ENCODE measurements at places on chromosomes 3 and 15. TPM values are rescaled to one million over a fixed set of nuclear protein-coding genes. Genes with fewer than 3 reads are reported as not detected.
A peak's percentile ranks its signal among the peaks of the same experiment; 100 is the strongest.

The BTLA gene
- not detected for total RNA-seq

DNA sequence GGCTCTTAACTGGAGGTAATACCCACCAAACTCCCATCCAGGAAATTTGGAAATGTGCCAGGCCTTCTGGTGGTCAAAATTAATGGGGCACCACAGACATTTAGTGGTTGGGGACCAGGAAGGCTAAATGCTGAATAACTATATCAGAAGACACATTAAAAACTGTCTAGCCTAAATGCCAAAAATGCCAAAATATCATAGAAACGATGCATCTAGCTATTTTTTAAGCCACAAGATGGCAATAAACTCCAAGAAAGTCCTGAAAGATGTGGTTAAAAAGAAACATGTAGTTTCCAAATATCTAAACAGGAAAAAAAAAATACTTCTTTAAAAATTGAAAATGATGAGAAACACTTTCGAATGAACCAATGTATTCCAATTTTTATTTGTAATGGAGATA, 19.9 kb downstream of the CCDC14 start:
- H3K27ac ChIP-seq = no peak overlapping the region
- H3K4me1 ChIP-seq = no peaks in the 10 kb centered on the region
- H3K4me3 ChIP-seq = no peak overlapping the region
- DNase-seq = no peak

- H3K4me1 ChIP-seq = peaks cover 10% of the 10 kb centered on the region
- no peak overlapping the region for H3K4me3 ChIP-seq
- peaks cover 36% of the 10 kb centered on the region for H3K36me3 ChIP-seq
- H3K27ac ChIP-seq = no peak overlapping the region
- DNase-seq = no peak
These were observed 17.7 kb downstream of the FEM1B start for GRCh38 chr15:68295014-68295805.

- H3K36me3 ChIP-seq = no peaks in the 10 kb centered on the region
- H3K27me3 ChIP-seq = no peaks in the 10 kb centered on the region
- H3K27ac ChIP-seq = peak overlapping the region; percentile 92
- peaks cover 42% of the 10 kb centered on the region for H3K4me1 ChIP-seq
These were observed 494.7 kb upstream of the NECTIN3 start for GRCh38 chr3:110576960-110577359.

- no peak for DNase-seq
- no peaks in the 10 kb centered on the region for H3K4me1 ChIP-seq
- no peak overlapping the region for H3K27ac ChIP-seq
These were observed 41.4 kb downstream of the ATP8B4 start for GRCh38 chr15:50077651-50078050.

The SLMAP gene
- 36.0 TPM for total RNA-seq

- H3K36me3 ChIP-seq = peaks cover 22% of the 10 kb centered on the region
- H3K27me3 ChIP-seq = no peaks in the 10 kb centered on the region
- no peak overlapping the region for H3K4me3 ChIP-seq
- H3K27ac ChIP-seq = no peak overlapping the region
- peaks cover 20% of the 10 kb centered on the region for H3K4me1 ChIP-seq
These were observed 373.1 kb upstream of the TPRG1 start for GRCh38 chr3:188798556-188799145.

DNA sequence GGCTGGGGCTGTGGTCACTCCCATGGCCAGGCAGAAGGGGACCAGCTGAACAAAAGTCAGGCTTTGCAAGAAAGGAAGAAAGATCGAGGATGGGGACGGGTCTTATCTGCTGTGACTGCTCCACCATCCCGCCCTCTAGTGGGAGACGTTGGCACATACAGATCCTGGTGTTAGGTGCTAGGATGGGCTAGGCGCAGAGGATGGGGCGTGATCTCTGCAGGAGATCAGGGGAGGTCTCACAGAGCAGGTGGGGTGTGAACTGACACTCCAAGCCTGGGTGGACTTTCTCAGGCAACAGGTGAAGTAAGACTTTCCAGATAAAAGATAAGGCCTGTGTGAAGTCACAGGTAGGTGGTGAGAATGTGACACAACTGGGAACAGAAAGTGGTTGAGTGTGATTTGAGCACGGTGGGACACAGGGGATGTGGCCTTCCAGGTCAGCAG, 141.9 kb upstream of the SMAD3 start:
- peak; percentile 40 for DNase-seq
- no peaks in the 10 kb centered on the region for H3K27me3 ChIP-seq
- H3K27ac ChIP-seq = no peak overlapping the region

DNA sequence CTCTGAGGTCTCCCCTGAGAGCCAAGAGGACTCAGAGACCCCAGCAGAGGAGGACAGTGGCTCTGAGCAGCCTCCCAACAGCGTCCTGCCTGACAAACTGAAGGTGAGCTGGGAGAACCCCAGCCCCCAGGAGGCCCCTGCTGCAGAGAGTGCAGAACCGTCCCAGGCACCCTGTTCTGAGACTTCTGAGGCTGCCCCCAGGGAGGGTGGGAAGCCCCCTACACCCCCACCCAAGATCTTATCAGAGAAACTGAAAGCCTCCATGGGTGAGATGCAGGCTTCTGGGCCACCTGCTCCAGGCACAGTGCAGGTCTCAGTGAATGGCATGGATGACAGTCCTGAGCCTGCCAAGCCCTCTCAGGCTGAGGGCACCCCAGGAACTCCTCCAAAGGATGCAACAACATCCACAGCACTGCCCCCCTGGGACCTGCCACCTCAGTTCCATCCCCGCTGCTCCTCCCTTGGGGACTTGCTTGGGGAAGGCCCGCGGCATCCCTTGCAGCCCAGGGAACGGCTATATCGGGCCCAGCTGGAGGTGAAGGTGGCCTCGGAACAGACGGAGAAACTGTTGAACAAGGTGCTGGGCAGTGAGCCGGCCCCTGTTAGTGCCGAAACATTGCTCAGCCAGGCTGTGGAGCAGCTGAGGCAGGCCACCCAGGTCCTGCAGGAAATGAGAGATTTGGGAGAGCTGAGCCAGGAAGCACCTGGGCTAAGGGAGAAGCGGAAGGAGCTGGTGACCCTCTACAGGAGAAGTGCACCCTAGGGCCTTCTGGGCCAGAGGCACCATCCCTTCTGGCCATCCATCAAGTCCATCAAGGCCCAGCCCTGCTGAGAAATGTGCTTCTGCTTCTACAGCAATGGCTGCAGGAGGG, 23.6 kb downstream of the PLEKHO2 start:
- DNase-seq = no peak
- H3K27ac ChIP-seq = peak overlapping the region; percentile 48
- no peaks in the 10 kb centered on the region for H3K27me3 ChIP-seq
- H3K4me1 ChIP-seq = peaks cover 42% of the 10 kb centered on the region
- peaks cover 83% of the 10 kb centered on the region for H3K36me3 ChIP-seq

DNA sequence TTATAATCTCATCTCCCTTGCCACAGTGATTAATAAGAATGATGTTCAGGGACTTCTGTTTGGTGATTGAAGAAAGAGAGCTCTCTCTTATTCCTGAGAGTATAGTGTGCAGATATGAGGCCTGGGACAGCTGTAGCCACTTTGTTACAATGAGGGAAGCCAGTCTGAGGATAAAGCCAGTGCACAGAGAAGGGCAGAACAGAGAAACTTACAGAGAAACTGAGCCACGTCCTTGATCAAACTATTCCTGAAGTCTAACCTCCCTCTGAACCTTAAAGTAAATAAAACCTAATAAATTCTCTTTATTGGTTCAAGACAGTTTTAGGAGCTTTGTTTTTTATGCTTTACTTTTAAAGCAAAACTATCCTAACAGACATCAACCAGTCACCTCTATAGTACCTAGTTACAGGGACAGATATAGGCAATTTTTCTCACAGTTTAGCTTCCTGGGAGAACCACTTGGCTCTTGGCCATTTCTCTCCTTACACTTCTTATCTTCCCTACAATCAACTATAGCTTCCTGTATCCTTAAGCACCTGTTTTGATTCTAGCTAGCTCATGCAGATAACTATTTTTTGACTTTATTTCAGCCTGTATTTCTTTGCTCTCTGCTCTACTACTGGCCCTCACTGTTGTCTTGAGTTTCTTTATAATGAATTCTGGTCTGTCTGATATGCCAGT, 284.4 kb downstream of the SHQ1 start:
- no peak for DNase-seq
- no peak overlapping the region for H3K27ac ChIP-seq
- H3K36me3 ChIP-seq = no peaks in the 10 kb centered on the region
- H3K27me3 ChIP-seq = no peaks in the 10 kb centered on the region
- H3K4me3 ChIP-seq = no peak overlapping the region

DNA sequence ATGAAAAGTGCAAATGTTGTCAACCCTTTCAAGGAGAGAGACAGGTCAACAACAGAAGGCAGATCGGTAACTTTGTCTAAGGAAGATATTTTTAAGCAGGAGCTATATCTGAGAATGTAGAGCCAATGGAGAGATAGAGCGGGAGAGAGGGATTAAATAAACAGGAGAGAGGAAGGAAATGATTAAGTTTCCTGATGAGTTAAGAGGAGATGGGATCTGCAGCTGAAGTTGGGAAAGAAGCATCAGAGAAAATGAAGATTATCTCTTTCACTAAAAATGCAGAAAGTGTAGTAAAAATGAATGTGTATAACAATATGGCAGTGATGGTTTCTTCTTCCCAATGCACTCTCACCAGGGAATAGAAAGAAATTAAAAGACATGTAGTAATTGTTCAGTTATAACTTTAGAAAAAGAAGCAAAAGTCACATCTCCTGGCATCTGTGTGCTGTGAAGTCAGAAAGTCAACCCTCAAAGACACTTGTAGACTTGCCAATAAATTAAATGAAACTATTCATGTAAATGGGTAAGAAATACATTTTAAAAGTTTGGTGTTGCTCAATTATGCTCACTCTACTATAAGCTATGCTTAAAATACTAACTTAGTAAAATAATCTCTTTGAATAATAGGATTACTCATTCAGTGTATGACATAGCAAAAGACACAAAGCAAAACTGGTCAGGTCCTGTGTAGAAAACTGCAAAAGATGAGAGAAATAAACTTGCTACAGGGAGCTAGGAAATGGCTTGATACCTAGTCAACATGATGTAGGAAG, 264.6 kb downstream of the ZIC4 start:
- H3K27me3 ChIP-seq = no peaks in the 10 kb centered on the region
- peaks cover 10% of the 10 kb centered on the region for H3K4me1 ChIP-seq
- DNase-seq = no peak
- no peaks in the 10 kb centered on the region for H3K36me3 ChIP-seq
- no peak overlapping the region for H3K4me3 ChIP-seq

DNA sequence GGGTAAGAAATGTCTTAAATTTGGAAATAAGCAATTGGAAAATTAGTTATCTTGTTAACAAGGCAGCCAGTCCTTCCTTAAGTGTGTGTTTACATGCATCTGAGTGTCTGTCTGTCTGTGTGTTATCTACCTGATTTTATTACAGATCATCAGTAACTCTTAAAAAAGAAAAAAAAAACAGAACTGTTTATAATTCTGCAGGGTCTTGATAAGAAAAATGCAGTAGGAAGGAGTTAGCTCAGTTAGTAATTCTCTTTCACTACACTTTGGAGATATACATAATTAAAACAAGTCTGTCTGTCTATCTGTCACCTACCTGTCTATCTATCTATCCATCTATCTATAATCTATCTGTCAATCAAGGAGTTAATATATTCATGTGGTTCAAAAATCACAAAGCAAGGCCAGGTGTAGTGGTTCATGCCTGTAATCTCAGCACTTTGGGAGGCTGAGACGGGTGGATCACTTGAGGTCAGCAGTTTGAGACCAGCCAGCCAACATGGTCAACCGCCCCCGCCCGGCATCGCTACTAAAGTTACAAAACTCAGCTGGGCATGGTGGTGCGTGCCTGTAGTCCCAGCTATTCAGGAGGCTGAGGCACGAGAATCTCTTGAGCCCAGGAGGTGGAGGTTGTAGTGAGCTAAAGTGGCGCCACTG, 135.5 kb upstream of the SGO1 start:
- DNase-seq = no peak
- no peaks in the 10 kb centered on the region for H3K36me3 ChIP-seq
- no peaks in the 10 kb centered on the region for H3K4me1 ChIP-seq
- H3K27ac ChIP-seq = no peak overlapping the region
- H3K4me3 ChIP-seq = no peak overlapping the region
- no peaks in the 10 kb centered on the region for H3K27me3 ChIP-seq

All from SJSA1 (cell line).